ENCODE measurements at places on chromosomes 6 and 20.
A peak's percentile ranks its signal among the peaks of the same experiment; 100 is the strongest.

GRCh38 chr20:12762725-12763124, 246.0 kb upstream of the SPTLC3 start:
- no peak for DNase-seq

DNA sequence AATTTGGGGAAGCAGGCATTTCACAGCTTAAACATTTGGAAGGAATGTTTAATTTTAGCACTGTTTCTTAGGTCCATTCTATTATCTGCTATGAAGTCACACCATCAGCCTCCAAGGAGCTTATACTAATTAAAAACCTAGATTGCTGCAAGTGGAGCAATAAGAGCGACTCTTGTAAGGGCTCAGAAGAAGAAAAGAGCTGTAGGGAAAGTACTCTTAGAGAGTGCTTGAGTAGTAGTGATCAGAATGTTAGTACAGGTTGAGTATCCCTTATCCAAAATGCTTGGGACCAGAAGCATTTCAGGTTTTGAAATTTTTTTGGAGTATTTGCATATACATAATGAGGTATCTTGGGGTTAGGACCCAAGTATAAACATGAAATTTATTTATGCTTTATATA, 285.3 kb downstream of the UBE3D start:
- no peak for DNase-seq

DNA sequence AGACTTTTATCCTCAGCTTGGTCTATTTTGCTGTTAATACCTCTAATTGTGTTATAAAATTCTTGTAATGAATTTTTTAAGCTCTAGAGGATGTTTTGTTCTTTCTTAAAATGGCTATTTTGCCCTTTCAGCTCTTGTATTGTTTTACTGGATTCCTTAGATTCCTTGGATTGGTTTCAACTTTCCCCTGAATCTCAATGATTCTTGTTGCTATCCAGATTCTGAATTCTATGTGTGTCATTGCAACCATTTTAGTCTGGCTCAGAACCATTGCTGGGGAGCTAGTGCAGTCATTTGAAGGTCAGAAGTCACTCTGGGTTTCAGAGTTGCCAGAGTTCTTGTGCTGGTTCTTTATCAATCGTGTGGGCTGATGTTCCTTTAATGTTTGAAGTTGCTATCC, 37.1 kb downstream of the OTOR start:
- DNase-seq: no peak

GRCh38 chr20:52493171-52493721, 301.7 kb upstream of the ZFP64 start:
- DNase-seq: peak; percentile 41

DNA sequence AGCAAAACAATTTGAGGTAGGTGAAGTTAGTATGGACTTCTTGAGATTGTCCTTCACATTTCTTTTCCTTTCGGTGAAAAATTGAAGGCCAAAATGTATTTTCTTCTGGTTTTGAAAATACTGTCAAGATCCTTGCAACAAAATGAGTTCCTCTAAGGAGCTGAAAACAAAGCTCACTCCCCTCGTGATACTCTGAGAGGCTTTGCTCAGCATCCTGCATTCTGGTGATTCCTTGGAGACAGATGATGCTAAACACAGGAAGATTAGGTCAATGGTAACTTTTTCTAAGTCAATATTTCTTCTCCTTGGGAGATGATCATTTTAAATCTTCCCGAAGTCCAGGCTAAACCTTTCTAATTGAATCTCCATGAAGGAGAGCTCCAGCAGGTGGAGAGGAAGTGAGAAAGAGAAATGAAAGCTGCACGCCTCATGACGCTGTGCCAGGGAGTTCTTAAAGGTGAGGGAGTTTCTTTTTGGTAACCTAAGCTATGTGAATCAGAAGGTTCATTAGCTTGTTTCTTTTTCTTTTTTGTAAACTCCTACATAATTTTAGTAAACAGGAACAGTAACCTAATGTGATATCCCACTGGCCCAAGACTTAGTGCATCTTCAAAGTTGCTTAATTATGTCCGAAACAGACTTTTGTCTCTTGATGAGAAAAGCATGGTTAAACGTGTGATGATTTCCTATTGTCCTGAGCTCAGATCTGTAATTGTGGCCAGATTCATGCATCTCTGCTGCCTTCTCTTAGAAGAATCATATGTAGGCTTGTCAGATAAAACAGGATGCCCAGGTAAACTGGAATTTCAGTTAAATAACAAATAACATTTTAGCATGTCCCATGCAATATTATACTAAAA, 15.0 kb downstream of the ESR1 start:
- DNase-seq: no peak

Data from mesothelial cell of epicardium (in vitro differentiated cells).